Germinal center (tissue), 1 donor: ENCODE measurements at places on chromosomes 12 and 14.

- no peak for DNase-seq
These were observed 184.2 kb upstream of the FOXN3 start for GRCh38 chr14:89600950-89601826.

GRCh38 chr12:54945082-54945481, 39.5 kb downstream of the TESPA1 start:
- no peak for DNase-seq

DNA sequence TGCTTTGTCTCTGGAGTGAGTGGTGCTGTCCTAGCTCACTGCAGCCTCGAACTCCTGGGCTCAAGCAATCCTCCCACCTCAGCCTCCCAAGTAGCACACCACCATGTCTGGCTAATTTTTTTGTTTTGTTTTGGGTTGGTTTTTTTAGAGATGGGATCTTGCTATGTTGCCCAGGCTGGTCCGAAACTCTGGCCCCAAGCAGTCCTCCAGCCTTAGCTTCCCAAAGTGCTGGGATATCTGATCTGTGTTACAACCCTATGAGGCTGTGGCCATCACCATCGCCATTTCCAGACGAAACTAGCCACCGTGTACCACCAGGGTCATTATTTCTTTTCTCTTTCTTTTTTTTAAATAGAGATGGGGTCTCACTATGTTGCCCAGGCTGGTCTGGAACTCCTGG, 2.6 kb downstream of the IL31 start:
- no peak for DNase-seq

DNA sequence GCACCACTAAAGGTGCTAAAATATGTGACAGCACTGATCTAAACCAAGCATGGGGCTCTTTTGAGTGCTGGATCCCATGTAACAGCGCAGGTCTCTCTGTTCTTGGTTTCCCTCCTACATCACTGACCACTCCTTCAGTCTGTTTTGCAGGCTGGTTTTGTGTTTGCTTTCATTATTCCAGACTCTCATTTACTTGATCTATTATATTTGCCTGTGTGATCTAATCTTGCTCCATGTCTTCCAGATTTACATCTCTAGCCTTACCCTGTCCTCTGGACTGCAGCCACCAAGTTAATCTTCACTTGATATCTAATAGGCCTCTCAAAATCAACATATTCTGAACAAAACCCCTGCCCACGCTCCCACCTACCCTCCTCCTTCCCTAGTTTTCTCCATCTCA, 8.6 kb downstream of the GLIPR1 start:
- no peak for DNase-seq

- peak; percentile 33 for DNase-seq
These were observed 77.8 kb downstream of the VCPKMT start for GRCh38 chr14:50038398-50039119.

- no peak for DNase-seq
These were observed 50.6 kb downstream of the FOXA1 start for GRCh38 chr14:37544407-37544806.

DNA sequence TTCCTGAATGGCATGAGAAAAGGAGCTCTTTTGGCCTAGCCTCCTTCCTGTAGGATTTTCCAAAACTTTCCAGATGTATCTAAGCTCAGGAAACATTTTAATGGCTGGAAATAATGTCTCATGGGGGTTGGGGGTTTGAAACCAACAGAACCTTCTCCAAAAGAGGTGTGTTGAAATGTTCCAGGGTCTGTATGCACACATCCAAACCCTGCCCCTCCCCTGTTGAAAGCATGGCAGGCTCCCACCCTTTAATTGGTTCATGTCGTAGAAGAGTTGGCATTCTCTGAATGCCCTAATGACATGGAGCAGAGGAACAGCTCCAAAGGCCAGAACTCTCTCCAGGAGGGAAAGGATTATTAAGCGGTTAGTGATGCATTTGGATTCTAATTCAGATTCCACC, 353.2 kb downstream of the ZFP36L1 start:
- no peak for DNase-seq

DNA sequence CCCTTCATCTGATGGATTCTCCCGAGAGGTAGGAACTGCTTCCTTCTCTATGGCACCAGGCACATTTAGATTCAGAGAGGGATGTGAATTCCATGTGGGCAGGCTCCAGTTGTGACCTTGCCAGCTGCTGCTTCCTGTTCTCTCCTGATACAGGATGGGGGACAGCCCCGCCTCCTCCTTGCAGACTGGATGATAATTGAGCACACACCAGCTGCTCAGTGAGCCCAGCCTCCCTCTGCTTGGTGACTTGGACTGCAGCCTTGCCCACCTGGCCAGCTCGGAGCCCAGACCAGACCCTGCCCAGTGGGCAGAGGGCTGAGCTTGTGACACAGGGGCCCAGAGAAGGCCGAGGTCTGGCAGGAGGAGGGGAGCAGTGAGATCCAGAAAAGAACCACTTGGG, 90.2 kb downstream of the CALM1 start:
- DNase-seq: no peak

- no peak for DNase-seq
These were observed 70.6 kb downstream of the C14orf132 start for GRCh38 chr14:96109596-96110355.

DNA sequence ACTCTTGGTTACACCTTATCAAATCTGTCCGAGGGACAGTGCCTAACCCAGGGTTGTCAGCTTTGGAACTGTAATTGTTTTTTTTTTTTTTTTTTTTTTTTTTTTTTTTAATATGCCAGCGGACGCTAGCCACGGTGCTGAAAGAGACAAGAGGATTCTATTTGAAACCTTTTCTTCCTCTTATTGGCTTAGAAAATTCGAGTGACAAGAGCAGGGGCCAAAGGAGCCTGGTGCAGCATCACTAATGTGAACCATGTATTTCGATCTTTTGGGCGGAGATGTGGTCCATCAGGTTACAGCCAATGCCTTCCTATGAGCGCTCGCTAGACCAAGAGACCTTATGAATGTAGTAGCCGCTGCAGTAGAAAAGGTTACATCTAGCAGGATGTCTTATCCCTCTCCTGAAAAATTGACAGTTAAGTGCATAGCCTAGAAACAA, 922 bp downstream of the PTPRR start:
- no peak for DNase-seq

DNA sequence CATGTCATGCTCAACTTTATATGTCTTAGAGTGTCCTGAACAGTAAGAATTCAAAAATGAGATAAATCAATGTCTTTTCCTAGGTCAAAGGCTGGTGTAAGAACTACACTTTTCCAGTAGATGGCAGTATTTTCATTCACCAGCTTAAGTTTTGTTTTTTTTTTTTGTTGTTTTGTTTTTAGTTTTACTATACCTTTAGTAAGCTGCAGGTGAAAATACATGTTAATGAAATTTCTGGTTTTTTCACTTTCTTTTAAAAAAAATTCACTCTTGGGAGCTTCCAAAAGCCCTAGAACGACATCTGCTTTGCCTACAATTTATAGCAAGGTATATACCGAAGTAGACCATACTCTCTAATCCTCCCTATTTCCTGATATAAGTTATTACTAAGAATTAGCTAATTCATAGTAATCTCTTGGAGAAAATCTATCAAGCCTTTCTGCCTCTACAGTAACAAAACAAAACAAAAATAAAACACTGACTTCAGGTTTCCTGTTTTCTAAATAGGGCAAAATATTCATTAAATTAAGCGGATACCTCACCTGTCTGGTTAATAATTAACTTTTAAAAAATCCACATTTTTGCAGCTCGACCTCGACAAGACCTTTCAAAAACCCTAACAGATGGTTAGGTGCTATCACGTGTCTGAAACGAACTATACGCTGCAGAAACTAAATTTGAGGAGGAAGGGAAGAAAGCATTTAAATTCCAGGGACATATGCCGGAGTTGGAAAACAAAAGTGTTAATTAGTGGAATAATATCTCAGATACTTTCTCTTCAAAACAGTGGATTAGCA, 2.7 kb upstream of the SAMD4A start:
- DNase-seq: peak; percentile 35

GRCh38 chr14:77580477-77580876, 36.0 kb downstream of the SPTLC2 start:
- no peak for DNase-seq

GRCh38 chr12:75936515-75937440, 94.8 kb downstream of the PHLDA1 start:
- no peak for DNase-seq

DNA sequence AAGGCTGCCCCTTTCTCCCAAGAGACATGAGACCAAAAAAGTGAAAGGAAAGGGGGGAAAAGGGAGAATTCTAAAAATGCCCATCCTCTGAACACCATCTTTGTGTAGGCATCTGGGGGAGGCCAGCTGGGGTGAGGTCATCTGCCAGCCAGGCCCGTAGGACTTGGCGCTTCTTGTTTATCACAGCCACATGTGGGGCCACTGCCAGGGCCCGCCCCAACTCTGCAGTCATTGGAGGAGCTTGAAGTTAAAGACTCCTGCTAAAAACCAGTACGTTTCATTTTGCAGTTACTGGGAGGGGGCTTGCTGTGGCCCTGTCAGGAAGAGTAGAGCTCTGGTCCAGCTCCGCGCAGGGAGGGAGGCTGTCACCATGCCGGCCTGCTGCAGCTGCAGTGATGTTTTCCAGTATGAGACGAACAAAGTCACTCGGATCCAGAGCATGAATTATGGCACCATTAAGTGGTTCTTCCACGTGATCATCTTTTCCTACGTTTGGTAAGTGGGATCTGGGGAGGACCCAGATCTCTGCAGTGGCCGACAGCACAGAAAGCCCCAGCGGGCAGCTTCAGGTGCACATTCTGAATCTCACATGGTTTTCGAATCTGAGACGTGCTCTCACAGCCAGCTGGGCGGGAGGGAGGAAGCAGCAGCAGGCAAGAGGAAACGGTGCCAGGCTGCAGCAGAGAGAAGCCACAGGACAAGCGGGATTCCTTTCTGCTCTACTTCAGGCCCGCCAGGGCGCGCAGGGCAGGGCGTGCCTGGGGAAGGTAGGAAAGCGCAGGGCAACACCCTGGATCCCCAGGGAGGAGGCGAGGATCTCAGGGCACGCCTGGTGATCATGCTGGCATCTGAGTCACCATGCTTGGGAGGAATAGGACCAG, at the start of gene P2RX7:
TSS of gene P2RX7 (plus strand) at position 276 of the 881 bp plus-strand sequence. CDS start at position 371, 95 bp downstream.
- DNase-seq: peak; percentile 59

DNA sequence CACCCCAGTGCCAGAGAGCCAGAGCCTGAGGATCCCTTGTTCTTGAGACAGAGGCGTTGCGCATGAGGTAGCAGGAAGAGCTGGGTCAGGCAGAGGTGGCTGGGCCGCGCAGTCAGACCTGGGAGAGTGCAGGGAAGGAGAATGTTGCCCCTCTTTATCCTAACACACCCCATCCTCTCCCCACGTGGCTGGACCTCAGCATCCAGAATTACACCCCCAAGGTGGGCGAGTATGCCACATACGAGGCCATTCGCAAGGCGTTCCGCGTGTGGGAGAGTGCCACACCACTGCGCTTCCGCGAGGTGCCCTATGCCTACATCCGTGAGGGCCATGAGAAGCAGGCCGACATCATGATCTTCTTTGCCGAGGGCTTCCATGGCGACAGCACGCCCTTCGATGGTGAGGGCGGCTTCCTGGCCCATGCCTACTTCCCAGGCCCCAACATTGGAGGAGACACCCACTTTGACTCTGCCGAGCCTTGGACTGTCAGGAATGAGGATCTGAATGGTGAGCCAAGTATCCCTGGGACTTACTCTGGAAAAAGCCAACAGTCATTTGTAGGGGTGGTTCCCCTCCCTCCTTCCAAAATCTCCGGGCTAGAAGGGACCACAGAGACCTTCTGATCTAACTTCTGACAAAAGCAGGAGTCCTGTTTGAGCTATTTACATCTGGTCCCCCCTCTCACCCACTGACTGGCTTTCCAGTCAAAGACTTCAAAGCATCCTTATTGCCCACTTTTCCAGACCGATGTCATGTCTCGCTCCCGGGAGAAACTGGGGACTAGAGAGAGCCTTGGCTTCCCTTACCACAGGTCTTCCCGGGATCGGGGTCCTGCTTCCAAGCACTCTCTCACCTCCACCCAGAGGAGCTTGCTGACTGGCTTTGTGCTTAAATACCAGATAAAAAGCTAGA, 6.1 kb downstream of the MMP14 start:
- no peak for DNase-seq

- no peak for DNase-seq
These were observed 9.3 kb downstream of the SYNE3 start for GRCh38 chr14:95507174-95507573.

- DNase-seq: no peak
These were observed 44.9 kb downstream of the SIX6 start for GRCh38 chr14:60553808-60554207.

DNA sequence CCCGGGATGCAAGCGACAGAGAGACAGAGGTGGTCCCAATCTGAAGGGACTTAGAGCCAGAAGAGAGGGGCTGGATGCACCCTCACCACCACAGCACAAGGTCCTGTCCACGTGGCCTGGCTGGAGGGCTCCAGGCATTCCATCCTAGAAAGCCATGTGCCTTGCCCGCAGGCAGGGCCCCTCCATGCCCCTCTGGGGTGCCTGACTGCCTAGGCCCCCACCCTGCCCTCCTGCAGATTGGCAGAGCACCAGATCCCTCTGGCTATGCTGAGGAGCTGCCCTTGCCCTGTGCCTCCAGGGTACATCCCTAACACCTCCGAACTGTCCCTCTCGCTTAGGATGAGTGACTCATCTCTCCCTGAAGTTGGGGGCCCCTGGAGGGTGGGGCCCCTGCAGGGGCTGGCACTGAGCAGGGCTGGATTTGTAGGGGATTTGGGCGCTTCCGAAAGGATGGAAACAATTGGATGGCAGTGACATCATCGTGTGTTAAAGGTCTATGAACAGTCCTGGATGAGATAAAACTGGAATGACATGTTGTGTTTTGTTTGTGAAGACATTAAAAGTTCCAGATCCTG, 50.9 kb downstream of the CHGA start:
- DNase-seq: no peak

DNA sequence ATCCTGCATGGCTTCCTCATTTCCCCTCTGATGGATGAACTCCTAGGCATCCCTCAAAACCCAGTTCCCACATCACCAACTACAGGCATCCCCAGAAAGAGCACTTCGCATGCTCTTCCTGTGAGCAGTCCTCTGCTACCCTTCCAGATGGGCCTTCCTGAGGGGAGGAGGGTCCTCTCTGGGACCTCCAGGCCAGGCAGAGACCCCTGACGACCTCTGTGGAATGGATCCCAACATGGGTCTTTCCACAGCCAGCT, 1.9 kb downstream of the AKT1 start:
- DNase-seq: no peak

DNA sequence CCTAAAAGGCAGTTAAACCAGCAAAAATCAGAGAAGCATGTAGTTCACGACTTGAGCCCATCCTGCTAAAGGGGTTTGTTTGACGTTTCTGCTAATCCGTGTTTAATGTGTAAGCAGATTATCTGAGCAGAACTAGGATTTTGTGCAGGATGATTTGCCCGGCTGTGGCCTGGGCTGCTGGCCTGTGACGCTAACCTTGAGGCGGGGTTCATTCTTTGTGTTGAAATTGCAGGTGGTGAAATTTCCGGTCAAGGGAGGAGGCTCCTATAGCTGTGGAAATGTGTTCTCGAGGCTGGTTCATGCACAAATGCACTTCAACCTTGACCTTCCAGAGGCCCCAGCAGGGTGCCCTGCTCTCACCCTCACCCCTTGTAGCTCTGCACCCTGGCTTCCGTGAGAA, 63.7 kb downstream of the SLC24A4 start:
- DNase-seq: no peak

DNA sequence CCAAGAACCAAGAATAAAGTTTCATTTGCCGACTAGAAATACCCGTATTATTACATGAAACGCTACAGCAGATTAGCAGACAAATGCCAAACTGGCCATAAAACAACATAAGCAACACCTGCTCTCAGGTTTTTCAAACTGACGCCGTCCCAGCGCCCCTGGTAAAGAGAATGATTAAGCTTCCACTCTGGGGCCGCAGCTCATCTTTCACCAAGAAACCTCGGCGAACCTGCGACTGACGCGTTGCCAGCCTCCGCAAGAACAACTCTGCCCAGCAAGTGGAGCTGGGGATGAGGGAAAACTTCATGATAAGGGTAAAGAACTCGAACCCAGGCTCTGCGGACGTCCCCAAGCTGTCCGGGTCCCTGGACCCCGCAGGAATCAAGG, 530 bp downstream of the ARL1 start:
- DNase-seq: peak; percentile 34
